ENCODE measurements at places on chromosomes 13 and 19. TPM values are rescaled to one million over a fixed set of nuclear protein-coding genes. Genes with fewer than 3 reads are reported as not detected.

The AMH gene
- total RNA-seq, result 0.85 TPM

The ATP7B gene
- total RNA-seq, result 1.4 TPM

The PLEKHJ1 gene
- 37.7 TPM for total RNA-seq

The COMMD6 gene
- total RNA-seq, result 160 TPM

The TGFBR3L gene
- total RNA-seq, result not detected

The ZIK1 gene
- 8.6 TPM for total RNA-seq

The ZNF790 gene
- total RNA-seq, result 8.3 TPM

The RNF17 gene
- total RNA-seq, result not detected

The GGN gene
- total RNA-seq, result not detected

The LRRC63 gene
- 0.76 TPM for total RNA-seq

The SLC15A1 gene
- not detected for total RNA-seq

The SSC5D gene
- total RNA-seq, result 11.8 TPM

The PSG3 gene
- total RNA-seq, result not detected

The GAPDHS gene
- not detected for total RNA-seq

The ZNF729 gene
- not detected for total RNA-seq

The C13orf42 gene
- not detected for total RNA-seq

DNA sequence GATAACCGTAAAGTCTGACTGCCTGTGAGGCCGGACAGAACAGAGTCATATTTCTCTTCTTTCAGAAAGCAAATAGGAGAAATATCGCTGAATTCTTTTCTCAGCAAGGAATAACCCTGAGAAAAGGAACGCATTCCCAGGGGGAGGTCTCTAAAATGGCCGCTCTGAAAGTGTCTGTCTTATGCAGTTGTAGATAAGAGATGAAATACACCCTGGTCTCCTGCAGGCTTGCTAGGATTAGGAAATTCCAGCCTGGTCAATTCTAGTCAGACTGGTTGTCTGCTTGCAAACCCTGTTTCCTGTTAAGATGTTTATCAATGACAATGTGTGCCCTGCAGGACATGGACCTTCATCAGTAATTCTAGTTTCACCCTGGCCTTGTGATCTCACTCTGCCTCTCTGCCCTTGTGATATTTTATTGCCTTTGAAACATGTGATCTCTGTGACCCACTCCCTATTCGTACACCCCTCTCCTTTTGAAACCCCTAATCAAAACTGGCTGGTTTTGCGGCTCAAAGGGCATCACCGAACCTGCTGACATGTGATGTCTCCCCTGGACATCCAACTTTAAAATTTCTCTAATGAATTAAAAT lies 934.8 kb upstream of the SPRY2 start:
- DNase-seq, result no peak
- no peaks in the 10 kb centered on the region for H3K27me3 ChIP-seq
- no peak overlapping the region for H3K27ac ChIP-seq

DNA sequence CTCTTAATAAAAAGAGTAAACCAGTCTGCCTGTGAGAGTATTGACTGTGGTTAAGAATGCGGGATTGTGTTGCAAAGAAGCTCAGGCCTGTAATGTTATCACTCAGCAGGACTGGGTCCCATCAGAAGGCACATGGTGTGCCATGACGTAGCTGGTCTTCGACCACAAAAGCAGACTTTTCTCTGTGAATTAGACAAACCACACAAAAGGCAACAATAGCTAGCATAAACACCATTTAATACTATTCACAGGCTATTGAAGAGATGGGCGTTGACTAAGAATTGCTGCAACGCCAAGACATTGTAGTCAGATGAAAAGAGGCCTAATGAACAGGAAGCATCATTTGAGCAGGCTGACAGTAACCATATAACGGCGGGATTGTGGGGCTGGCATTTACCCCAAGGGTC lies 235.6 kb upstream of the SOX21 start:
- H3K4me1 ChIP-seq, result no peaks in the 10 kb centered on the region
- H3K4me3 ChIP-seq, result no peak overlapping the region

DNA sequence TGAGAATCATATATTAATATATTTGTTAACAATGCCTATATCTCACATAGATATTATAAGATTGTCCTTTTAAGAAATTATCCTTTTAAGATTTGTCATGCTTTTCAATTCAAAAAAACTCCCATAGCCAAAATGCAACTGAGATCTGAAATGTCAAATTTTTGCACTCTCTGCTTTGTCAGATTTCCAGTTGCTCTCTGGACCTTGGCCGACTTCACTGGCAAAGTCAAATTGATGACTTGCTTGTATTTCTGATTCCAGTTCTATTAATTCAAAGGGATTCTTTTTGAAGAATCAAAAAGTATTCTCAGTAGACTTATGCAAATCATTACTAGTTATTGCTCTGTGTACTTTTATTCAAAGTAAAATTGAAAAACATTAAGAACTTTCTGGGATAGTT lies 101.2 kb upstream of the SCEL start:
- no peaks in the 10 kb centered on the region for H3K4me1 ChIP-seq
- no peak overlapping the region for H3K4me3 ChIP-seq
- H3K27ac ChIP-seq, result no peak overlapping the region
- DNase-seq, result no peak

- peaks cover 19% of the 10 kb centered on the region for H3K27me3 ChIP-seq
- peaks cover 36% of the 10 kb centered on the region for H3K4me1 ChIP-seq
- DNase-seq, result no peak
Measured at GRCh38 chr19:11387162-11388034, 3.3 kb upstream of the EPOR start.

DNA sequence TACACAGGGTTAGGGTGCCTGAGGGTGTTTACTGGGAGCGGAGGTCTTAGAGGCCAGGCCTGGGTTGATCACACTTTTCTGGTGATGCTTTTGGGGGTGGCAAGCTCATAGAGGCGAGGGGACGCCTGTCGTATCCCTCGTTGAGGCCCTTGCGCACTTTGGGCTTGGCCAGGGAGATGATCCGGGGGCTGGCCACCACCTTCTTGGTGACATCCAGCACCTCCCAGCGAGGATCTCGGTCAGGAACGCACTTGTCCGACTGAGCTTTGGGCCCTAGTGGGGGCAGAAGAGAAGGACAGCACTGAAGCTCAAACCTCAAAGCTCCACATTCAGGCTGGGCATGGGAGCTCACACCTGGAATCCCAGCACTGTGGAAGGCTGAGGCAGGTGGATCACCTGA lies 17.6 kb upstream of the MIER2 start:
- H3K4me1 ChIP-seq, result no peaks in the 10 kb centered on the region
- no peak overlapping the region for H3K4me3 ChIP-seq
- H3K27ac ChIP-seq, result no peak overlapping the region
- no peaks in the 10 kb centered on the region for H3K27me3 ChIP-seq

DNA sequence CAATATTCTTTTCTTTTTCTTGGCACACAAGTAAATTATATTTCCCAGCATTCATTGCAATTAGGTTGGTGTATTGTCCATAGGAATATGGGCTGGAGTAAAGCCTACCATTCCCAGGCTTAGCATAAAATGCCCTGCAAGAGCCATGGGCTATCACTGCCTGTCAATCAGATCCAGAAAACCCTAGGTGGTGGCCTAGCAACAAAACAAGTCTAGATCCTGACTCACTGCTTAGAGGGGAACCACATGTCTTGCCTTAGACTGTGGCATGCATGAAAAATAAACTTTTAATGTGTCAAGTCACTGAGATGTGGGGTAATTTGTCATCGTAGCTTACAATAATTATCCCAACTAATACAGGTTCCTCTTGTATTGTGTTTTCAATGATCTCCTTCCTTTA lies 16.2 kb downstream of the SOX21 start:
- H3K36me3 ChIP-seq, result no peaks in the 10 kb centered on the region
- peaks cover 30% of the 10 kb centered on the region for H3K27me3 ChIP-seq

GRCh38 chr19:53195265-53195903 lies 2.2 kb upstream of the ZNF665 start:
- no peak overlapping the region for H3K4me3 ChIP-seq
- H3K36me3 ChIP-seq, result peaks cover 24% of the 10 kb centered on the region
- DNase-seq, result peak; percentile 75

- H3K4me3 ChIP-seq, result no peak overlapping the region
- no peaks in the 10 kb centered on the region for H3K36me3 ChIP-seq
- H3K4me1 ChIP-seq, result no peaks in the 10 kb centered on the region
- H3K27ac ChIP-seq, result no peak overlapping the region
- H3K27me3 ChIP-seq, result no peaks in the 10 kb centered on the region
Measured at GRCh38 chr13:105971738-105972137, 563.7 kb downstream of the EFNB2 start.

GRCh38 chr19:52351512-52351911 lies 15.5 kb downstream of the ZNF610 start:
- no peak overlapping the region for H3K4me3 ChIP-seq
- H3K36me3 ChIP-seq, result peaks cover 87% of the 10 kb centered on the region
- H3K27ac ChIP-seq, result no peak overlapping the region

- peaks cover 49% of the 10 kb centered on the region for H3K4me1 ChIP-seq
- no peak overlapping the region for H3K4me3 ChIP-seq
- no peak overlapping the region for H3K27ac ChIP-seq
- DNase-seq, result no peak
- H3K27me3 ChIP-seq, result no peaks in the 10 kb centered on the region
Measured at GRCh38 chr19:32676895-32677359, 1.3 kb downstream of the RGS9BP start.

- H3K4me1 ChIP-seq, result peaks cover 16% of the 10 kb centered on the region
- H3K36me3 ChIP-seq, result no peaks in the 10 kb centered on the region
- peaks cover 84% of the 10 kb centered on the region for H3K27me3 ChIP-seq
- no peak within 1 kb of the TSS for H3K27ac ChIP-seq
- no peak within 1 kb of the TSS for H3K4me3 ChIP-seq
Measured at GRCh38 chr19:3224346-3225168, at the start of gene CELF5. CELF5 (plus strand) TSS chr19:3224661; CDS start chr19:3224740, 79 bp downstream.

GRCh38 chr13:45702088-45702487 lies at the start of gene CBY2:
CBY2 (plus strand) TSS chr13:45702320; CDS start chr13:45702391, 71 bp downstream.
- no peak within 1 kb of the TSS for H3K27ac ChIP-seq
- no peaks in the 10 kb centered on the region for H3K27me3 ChIP-seq
- H3K4me3 ChIP-seq, result no peak within 1 kb of the TSS
- no peaks in the 10 kb centered on the region for H3K36me3 ChIP-seq

DNA sequence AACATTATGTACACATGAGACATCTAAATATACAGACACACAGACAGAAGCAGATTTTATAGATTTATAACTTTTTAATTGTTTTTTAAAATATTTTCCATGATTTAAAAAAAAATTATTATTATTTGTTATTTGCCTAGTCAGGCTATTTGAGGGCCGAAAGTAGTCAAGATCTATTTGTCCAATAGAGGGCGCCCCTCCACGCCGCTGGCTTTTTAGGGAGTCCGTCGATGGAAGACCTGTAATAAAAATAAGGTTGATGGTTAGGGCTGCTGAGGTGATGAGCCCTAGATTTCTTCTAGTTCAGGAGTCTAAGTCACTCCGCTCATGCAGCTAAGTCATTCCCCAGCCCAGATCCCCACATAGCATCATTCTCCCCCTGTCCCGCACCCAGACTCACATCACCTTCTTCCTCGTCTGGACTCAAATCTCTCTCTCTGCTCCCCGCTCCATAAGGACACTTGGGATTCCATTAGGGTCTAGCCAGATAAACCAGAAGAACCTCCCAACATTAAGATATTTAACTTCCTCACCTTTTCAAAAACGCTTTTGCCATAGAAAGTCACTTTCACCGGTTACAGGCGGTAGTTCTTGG lies 33.9 kb upstream of the CEACAM21 start:
- no peak overlapping the region for H3K27ac ChIP-seq
- H3K4me3 ChIP-seq, result no peak overlapping the region
- no peaks in the 10 kb centered on the region for H3K36me3 ChIP-seq
- peaks cover 41% of the 10 kb centered on the region for H3K4me1 ChIP-seq
- DNase-seq, result peak; percentile 92

GRCh38 chr19:31863122-31863521 lies 482.3 kb upstream of the ZNF507 start:
- no peaks in the 10 kb centered on the region for H3K4me1 ChIP-seq
- no peaks in the 10 kb centered on the region for H3K36me3 ChIP-seq
- H3K27ac ChIP-seq, result no peak overlapping the region
- DNase-seq, result no peak
- no peak overlapping the region for H3K4me3 ChIP-seq
- H3K27me3 ChIP-seq, result no peaks in the 10 kb centered on the region

DNA sequence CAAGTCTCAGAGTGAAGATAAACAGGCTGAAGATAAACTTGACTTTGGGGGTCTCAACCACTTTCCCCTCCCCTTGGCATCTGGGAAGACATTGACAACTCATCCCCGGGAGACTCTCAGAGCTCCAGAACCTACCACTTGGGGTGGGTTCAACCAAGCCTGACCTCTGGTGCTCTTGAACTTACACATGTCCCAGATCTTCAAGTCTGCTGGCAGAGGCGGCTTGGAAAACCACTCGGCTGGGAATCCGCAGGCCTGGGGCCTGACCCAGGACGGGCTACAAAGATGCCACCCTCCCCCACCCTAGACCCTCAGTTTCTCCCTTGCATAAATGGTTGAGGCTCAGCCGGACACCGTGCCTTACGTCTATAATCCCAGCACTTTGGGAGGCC lies 512 bp downstream of the LRRC8E start:
- no peak overlapping the region for H3K4me3 ChIP-seq
- H3K27me3 ChIP-seq, result peaks cover 15% of the 10 kb centered on the region
- H3K27ac ChIP-seq, result no peak overlapping the region
- H3K36me3 ChIP-seq, result no peaks in the 10 kb centered on the region
- no peaks in the 10 kb centered on the region for H3K4me1 ChIP-seq

- no peak overlapping the region for H3K4me3 ChIP-seq
- no peak overlapping the region for H3K27ac ChIP-seq
- no peaks in the 10 kb centered on the region for H3K27me3 ChIP-seq
- no peaks in the 10 kb centered on the region for H3K4me1 ChIP-seq
Measured at GRCh38 chr19:56193981-56194640, 3.5 kb downstream of the ZSCAN5B start.

DNA sequence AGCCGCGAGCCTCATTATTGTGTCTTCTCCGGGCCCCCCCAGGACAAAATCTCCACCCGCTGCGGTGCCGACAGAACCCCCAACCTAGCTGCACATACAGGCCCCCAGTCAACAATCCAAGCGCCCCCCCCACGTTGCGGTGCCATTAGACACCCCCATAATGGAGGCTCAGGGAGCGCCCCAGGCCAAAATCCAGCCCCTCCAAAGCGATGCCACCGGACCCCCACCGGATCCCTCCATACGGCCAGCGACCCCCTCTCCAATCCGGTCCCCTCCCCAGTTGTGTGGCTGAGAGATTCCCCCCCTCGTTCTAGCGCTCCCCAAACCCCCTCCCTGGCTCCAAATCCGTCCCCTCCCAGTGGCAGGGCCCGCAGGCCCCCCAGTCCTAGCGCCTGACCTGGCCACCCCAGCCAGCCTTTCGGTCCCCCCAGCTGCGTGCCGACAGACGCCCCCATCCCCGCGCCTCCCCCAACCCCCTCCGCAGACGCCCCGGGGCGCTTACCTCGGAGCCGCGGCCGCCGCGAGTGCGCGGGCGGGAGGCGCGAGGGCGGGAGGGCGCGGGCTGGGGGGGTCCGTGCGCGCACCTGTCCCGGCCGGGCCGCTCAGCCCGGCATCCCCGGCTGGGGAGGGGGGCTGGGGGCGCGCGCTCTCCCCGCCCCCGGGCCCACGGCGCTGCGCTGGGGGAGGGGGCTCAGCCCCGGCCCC lies 21.6 kb upstream of the SEMA6B start:
- H3K4me1 ChIP-seq, result peaks cover 18% of the 10 kb centered on the region
- no peak for DNase-seq
- no peaks in the 10 kb centered on the region for H3K36me3 ChIP-seq
- H3K4me3 ChIP-seq, result peak overlapping the region; percentile 30

GRCh38 chr19:55028757-55029156 lies 9.3 kb downstream of the GP6 start:
- no peak for DNase-seq
- no peak overlapping the region for H3K4me3 ChIP-seq
- H3K4me1 ChIP-seq, result no peaks in the 10 kb centered on the region
- H3K36me3 ChIP-seq, result no peaks in the 10 kb centered on the region
